ENCODE measurements at places on chromosomes 7 and 10. TPM values are rescaled to one million over a fixed set of nuclear protein-coding genes. Genes with fewer than 3 reads are reported as not detected.

- no peak for DNase-seq
Measured at GRCh38 chr10:106392778-106393177, 771.7 kb downstream of the SORCS1 start.

GRCh38 chr10:70744617-70745143, 40.5 kb downstream of the TBATA start:
- DNase-seq = no peak

- DNase-seq = no peak
Measured at GRCh38 chr7:22375359-22376048, 18.6 kb upstream of the RAPGEF5 start.

GRCh38 chr10:97736403-97736901, 476 bp upstream of the ZFYVE27 start:
- no peak for DNase-seq

GRCh38 chr10:33331379-33331694, 3.1 kb downstream of the NRP1 start:
- no peak for DNase-seq

DNA sequence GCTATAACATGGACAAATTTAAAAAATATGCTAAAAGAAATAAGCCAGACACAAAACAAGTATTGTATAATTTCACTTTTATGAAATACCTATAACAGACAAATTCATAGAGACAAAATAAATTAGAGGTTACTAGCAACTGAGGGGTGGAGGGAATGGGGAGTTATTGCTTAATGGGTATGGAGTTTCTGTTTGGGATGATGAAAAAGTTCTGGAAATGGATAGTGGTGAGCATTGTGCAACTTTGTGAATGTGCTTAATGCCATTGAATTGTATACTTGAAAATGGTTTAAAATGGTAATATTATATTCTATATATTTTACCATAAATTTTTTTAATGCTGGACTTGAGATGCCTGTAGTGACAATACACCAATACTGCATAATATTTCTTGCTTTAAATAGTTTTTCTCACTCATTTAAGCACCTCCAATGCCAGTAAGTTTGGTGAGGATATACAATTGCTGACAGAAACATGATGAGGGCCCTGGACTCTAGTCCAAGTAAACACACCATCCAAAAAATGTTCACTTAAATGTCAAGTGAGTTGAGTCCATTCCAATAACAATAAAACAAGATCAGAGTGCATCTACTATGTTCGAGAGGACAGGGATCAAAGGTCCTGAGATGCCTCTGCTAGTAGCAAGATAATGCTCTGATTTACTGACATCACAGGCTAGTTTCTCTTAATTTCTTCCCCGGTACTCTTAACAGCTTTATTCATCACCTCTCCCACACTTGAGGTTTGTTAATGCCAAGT, 71.9 kb downstream of the NT5C2 start:
- no peak for DNase-seq

GRCh38 chr7:63789378-63790176, 209.1 kb upstream of the ZNF722 start:
- DNase-seq = no peak

The EVX1 gene
- total RNA-seq = 0.10 TPM

DNA sequence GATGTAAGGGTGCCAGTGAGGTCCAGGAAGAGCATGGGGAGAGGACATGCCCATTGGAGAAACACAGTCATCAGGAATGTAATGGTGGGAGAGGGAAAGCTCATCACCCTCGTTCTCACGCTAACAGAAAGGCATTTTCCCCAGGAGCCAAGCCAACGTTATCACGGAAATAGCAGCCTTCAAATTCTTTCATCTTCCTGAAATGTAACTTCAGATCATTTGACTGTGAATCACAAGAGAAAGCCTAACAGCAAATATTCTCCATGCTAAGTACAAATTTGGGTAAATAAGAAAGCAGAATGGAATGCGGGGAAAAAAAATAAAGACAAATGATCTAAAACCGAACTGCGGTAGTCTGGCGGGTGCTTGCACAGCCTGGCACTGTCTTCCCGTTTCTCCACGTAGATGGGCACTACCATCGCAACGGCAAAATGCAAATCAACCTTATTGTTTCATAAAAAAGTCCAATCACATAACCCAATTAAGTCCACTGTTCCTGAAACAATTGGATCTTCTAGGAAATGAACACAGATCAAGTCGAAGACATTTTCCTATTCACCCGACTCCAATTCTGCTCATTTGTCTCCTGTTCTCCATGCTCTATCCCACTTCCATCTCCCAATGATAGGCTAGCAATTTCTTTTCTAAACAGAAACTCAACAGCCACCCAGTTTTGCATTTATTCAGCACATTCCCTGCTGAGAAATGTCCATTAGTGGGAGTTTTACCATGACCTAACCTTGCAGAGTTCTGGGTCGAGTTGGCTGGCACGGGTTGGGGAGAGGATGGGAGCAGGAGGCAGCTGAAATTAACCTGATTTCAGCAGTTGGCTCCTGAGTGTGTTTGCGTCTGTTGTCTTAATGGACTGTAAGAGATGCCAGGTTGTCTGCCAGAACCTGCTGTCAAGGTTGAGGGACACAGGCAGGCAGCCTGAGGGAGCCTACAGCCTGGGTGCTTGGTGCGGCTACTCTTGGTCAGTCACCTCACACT, 74.6 kb upstream of the FRMD4A start:
- no peak for DNase-seq

The CCDC172 gene
- total RNA-seq = not detected
